ENCODE measurements at places on chromosomes 3 and 15.

DNA sequence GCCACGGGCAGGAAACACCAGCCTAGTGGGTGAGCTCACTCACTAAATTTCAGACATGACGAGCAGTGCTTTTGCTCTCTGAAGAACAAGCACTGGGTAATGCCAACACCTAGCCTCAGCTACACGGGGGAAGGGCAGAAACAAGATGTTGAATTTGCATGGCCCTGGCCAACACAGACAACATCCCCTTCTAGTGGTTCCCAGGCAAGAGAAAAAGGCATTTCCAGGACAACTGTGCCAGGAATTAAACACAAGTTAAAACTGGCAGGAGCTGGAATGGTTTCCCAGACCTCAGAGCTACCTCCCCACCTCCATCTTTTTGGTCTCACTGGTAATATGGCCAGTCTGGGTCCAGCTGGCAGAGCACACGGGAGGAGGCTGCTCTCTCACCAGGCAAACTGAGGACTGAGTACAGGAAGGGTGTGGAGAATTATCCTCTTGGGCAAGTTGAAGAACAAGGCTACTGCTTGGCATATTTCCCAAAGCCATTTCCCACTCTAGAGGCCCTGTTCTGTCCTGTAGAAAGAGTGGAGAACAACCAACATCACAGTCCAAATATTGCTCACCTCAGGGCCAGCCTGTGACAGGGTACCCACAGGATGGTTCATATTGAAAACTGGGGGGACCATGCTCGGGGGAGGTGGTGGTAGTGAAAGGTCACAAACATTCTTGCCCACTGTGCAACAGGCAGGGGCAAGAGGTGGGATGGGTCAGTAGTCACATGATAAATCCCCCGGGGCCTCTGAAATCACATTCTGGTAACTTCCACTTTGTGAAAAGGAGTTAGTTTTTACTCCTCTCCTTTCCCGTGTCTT lies 26.5 kb downstream of the TSPAN3 start:
- DNase-seq: no peak

DNA sequence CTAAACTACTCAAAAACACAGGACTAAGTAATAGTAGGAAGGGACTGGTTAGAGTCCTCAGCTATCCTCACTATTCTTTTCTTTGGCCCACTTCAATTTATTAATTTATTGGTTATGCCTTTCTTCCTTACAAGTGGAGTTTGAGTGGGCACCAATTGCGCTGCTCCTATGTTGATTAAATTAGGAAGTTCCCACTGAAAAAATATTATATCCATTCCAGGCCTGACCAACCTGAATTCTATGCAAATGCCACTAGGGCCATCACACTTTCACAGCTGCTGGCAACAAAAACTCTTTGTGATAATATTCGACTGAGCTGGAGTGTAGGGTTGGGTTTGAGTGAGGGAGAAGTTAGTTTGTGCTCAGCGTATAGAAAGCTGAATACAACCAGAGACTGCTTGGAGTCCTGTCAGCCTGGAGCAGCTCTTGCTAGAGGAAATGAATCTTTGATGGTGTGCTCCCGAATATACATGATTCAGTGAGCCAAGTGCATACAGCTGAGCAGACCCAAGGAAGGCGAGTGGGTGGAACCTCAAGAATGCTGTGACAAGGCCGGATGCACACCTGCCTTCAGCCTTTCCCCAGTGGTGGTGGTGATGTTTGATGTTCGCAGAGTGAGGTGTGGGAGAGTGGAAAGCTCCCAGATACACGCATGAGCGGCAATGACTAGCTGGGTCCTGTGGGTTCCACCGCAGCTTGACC lies 1.5 kb downstream of the ARHGEF3 start:
- DNase-seq: peak; percentile 68

DNA sequence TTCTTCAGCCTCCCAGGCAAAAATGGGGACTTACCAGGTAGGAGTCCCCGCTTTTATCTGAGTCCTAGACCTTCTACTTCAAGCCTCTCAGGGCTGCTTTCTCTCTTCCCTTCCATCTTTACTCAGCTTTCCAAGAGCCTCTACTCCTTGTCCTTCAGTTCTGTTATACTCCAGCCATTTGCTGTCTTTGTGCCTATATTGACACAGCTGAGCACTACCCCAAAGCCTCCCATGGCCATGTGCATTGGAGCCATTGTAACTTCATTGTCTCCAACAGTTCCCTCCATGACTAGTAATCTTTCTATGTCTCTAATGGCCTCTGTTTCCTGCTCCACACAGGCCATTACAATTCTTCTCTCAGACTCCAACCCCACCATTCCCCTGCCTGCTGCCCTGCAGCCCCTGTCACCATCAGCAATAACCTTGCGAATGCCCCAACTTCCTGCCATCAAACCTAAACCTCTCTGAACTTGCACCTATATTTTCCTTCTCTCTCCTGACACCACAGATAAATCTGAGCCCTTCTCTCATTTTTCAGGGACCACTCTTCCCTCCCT lies 77.9 kb upstream of the ADPGK start:
- DNase-seq: no peak

- no peak for DNase-seq
These were observed 83.6 kb downstream of the ARPP21 start for GRCh38 chr3:35722902-35723301.

DNA sequence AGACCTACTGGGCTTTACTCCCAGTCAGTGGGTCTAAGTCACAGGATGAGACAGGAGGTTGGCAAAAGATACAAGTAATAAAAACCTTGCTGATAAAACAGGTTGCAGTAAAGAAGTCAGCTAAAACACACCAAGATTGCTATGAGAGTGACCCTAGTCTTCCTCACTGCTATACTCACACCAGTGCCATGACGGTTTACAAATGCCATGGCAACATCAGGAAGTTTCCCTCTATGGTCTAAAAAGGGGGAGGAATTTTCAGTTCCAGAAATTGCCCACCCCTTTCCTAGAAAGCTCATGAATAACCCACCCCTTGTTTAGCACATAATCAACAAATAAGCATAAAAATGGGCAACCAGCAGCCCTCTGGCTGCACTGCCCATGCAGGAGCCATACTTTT lies 966.7 kb upstream of the ROBO1 start:
- DNase-seq: no peak

DNA sequence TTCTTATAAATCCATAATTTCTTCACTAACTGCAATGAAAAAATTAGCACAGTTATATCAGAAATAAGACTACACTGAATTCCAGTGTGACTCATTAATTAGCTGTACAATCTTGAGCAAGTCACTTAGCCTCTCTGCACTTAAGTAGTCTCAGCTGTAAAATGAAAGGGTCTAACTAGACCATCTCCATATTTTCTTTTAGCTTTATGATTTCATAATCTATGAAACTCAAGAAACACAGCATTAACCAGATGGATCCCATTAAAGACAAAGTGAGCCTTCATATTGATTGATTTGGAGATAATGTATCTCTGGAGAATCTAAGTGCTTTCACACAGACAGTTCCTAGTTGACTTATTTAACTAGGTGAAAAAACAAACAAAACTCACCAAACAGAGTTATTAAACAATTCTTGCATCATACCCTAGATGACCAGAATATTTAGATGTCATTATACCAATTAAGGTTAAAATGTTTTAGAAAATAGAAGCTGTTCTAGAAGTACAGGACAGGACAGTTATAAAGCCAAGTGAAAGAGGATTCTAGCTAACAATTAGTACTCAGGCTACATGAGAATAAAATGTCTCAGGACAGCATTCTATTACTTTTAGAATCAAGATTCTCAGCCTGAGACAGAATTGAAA lies 11.2 kb downstream of the CSNK1G1 start:
- no peak for DNase-seq

- peak; percentile 14 for DNase-seq
These were observed 37.6 kb downstream of the NCEH1 start for GRCh38 chr3:172673210-172673679.

Data from activated CD4-positive, alpha-beta T cell treated with anti-CD3 and anti-CD28 coated beads for 1 hour (primary cell).